ENCODE measurements at places on chromosomes 7 and 10.

- DNase-seq, result no peak
These were observed 150.4 kb downstream of the SORCS3 start for GRCh38 chr10:104791471-104791870.

GRCh38 chr10:27838901-27839300, 93.3 kb upstream of the MKX start:
- DNase-seq, result no peak

- peak; percentile 68 for DNase-seq
These were observed 590.4 kb upstream of the PFKP start for GRCh38 chr10:2476812-2477553.

DNA sequence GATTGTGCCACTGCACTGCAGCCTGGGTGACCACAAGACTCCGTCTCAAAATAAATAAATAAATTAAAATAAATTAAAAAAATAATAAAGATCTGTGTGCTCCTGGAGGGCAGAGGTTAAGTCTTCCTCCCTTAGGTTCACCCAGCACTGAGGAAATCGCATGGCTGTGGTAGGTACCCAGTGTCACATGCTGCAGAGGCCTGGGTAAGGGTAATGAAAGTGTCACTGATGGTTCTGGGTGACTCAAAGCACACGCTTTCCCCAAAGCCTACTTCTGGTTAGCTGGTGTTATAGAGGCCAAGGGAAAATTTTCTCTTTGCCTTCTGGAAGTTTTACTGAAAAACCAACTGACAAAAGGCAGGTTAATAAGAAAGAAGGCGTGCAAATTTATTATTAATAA, 88.8 kb upstream of the ITGB1 start:
- DNase-seq, result no peak

DNA sequence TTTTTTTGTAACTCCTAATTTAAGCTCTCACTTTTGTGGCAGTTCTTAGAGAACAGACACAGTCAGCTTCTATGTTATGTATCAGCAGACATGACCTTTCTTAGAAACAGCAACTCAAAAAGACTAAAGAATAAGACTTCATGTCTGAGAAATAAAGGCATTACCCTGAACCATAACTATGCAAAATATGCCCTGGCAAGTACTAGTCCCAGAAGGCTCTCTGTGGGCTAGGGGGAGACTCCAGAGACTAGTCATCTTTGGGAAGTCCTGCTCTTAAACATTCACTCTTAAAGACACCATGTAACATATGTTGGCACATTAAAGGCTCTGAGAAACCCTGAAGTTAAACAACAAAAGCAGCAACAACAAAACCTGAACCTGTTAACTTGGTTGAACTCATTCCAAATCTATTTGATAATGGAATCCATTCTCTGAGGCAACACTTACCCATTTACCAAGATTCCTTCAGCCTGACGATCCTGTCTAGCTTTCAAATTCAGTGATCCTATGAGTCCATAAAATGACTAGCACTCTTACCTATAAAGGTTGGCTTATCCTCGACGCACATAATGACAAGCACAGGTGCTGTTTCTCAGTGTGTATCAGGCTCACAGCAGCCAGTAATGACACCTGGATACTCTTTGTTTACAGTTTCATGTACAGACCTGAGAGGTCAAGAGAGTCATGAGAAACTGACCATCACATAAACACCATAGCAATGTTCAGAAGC, 62.3 kb downstream of the OSBPL3 start:
- no peak for DNase-seq

- peak; percentile 30 for DNase-seq
These were observed 1.2 kb downstream of the PLOD3 start for GRCh38 chr7:101216001-101216859.

- no peak for DNase-seq
These were observed 99.6 kb upstream of the BMPER start for GRCh38 chr7:33805630-33806233.

Measured in retina (tissue), 1 donor.